ENCODE measurements at places on chromosomes 13 and 19. TPM values are rescaled to one million over a fixed set of nuclear protein-coding genes. Genes with fewer than 3 reads are reported as not detected.

- H3K36me3 ChIP-seq = no peaks in the 10 kb centered on the region
- DNase-seq = no peak
- H3K4me3 ChIP-seq = no peak overlapping the region
- no peak overlapping the region for H3K27ac ChIP-seq
Observed at GRCh38 chr13:40624986-40625385, 41.5 kb downstream of the FOXO1 start.

Gene CAMSAP3
- polyA plus RNA-seq = not detected

GRCh38 chr13:34594507-34594906 is 347.6 kb upstream of the NBEA start:
- DNase-seq = no peak
- H3K27me3 ChIP-seq = no peaks in the 10 kb centered on the region
- no peak overlapping the region for H3K27ac ChIP-seq
- H3K4me3 ChIP-seq = no peak overlapping the region
- H3K36me3 ChIP-seq = no peaks in the 10 kb centered on the region

- DNase-seq = no peak
- H3K27me3 ChIP-seq = peaks cover 14% of the 10 kb centered on the region
- H3K27ac ChIP-seq = no peak overlapping the region
- H3K4me3 ChIP-seq = no peak overlapping the region
- H3K36me3 ChIP-seq = no peaks in the 10 kb centered on the region
Observed at GRCh38 chr19:33527125-33527524, 5.5 kb upstream of the PEPD start.

Gene KLK3
- not detected for polyA plus RNA-seq

Gene ACP7
- not detected for polyA plus RNA-seq

DNA sequence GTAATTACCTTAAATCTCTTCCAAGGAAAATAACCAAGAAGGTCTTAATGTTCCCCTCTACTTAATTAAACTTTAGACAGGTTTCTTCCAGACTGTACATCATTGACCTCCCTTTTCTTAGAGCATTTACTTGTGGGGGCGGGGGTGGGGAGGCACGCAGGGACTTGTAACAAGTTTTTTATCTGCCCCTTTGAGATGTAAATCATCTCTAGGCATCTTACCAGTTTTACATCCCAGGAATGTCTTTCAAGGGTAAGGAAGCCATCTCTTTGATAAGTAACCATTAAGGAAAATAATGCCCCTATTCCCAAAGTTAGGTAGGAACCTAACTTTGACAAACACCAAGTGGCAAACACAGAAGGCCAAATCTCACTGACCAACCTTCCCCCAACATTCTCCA is 528.6 kb downstream of the SUCLA2 start:
- no peaks in the 10 kb centered on the region for H3K36me3 ChIP-seq
- no peak overlapping the region for H3K4me3 ChIP-seq
- no peak overlapping the region for H3K27ac ChIP-seq
- no peaks in the 10 kb centered on the region for H3K27me3 ChIP-seq
- no peak for DNase-seq
- no peaks in the 10 kb centered on the region for H3K4me1 ChIP-seq

DNA sequence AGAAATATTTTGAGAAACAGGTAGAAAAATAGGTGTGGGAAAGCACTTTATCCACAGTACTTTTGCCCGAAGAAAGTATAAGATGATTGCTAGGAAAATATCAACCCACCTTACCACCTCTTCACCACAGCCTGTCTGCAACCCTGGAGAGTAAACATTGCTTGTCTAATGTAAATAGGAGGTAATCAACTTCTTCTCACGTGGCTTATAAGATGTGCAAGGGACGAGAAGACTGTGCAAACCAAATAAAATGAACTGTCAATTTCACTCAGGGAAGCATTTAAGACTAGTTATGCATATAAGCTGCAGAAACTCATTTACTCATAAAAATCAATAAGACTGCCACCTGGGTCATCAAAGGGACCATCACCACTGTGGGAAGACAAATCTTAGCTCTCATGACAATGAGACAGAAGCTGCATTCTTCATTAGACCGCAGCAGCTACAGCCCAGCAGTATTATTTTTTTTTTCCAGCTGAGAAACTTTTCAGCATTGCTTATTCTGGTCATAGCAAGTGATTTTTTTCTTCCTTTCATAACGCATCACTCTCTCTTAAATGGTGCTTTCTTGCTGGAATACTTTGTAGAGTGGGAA is 807.7 kb upstream of the GPC6 start:
- no peaks in the 10 kb centered on the region for H3K36me3 ChIP-seq
- H3K27me3 ChIP-seq = no peaks in the 10 kb centered on the region
- no peak overlapping the region for H3K4me3 ChIP-seq
- no peak for DNase-seq

- H3K36me3 ChIP-seq = no peaks in the 10 kb centered on the region
- no peak overlapping the region for H3K4me3 ChIP-seq
Observed at GRCh38 chr19:55528030-55528803, 8.7 kb downstream of the SBK2 start.

DNA sequence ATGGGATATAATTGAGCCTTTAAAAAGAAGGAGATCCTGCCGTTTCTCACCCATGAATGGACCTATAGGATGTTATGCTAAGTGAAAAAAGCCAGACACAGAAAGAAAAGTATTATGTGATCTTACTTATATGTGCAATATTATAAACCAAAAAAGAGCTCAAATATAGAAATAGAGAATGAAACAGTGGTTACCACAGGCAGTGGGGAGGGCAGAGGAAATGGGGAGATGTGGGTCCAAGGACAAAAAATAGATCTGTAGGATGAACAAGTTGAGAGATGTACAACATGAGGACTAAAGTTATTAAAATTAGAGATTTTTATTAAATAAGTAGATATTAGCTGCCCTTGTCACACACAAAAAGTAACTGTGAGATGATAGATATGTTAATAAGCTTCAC is 29.1 kb downstream of the TDRD3 start:
- no peak overlapping the region for H3K27ac ChIP-seq
- H3K4me3 ChIP-seq = no peak overlapping the region

DNA sequence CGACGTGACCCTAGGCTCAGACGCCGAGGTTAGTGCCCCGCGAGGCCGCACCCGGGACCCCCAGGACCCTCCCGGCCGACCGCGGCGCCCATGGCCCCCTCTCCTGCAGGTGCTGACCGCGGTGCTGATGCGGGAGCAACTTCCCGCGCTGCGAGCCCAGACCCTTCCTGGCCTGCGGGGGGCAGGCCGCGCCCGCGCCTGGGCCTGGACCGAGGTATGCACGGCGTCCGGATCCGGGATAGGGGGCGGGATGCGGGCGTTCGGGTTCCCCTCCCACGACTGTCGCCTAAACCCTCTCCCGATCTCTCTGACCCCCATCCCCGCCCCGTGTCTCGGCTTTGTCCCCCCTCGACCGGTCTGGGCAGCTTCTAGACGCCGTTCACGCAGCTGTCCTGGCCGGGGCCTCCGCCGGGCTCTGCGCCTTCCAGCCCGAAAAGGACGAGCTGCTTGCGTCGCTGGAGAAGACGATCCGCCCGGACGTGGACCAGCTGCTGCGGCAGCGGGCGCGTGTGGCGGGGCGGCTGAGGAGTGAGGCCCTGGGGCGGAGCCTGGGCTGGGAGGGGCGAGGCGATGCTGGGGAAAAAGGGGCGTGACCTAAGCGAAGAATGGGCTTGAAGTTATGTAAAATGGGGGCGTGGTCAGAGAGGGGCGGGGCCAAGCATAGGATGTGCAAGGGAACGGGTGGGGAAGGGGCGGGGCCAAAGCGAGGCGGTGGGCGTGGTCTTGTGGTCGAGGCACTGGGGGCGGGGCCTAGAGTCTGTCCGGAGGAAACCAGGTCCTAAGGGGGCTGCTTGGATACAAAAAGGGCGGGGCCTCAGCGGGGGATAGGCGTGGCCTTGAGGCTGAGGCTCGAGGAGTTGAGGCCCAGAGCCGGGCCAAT is 16.0 kb upstream of the COLGALT1 start:
- DNase-seq = peak; percentile 92
- no peaks in the 10 kb centered on the region for H3K36me3 ChIP-seq
- peak overlapping the region; percentile 38 for H3K27ac ChIP-seq
- peaks cover 5% of the 10 kb centered on the region for H3K4me1 ChIP-seq
- H3K27me3 ChIP-seq = peaks cover 2% of the 10 kb centered on the region

Gene IGSF23
- 0.26 TPM for polyA plus RNA-seq

Gene WDR62
- 7.0 TPM for polyA plus RNA-seq

- DNase-seq = no peak
- no peaks in the 10 kb centered on the region for H3K4me1 ChIP-seq
- no peaks in the 10 kb centered on the region for H3K36me3 ChIP-seq
- no peaks in the 10 kb centered on the region for H3K27me3 ChIP-seq
Observed at GRCh38 chr13:79429309-79429708, 23.3 kb upstream of the RBM26 start.

- no peak overlapping the region for H3K27ac ChIP-seq
- DNase-seq = no peak
- no peaks in the 10 kb centered on the region for H3K4me1 ChIP-seq
- H3K36me3 ChIP-seq = no peaks in the 10 kb centered on the region
- no peaks in the 10 kb centered on the region for H3K27me3 ChIP-seq
- H3K4me3 ChIP-seq = no peak overlapping the region
Observed at GRCh38 chr13:44697058-44697457, 120.9 kb upstream of the TSC22D1 start.

Gene CNFN
- polyA plus RNA-seq = 1.0 TPM

DNA sequence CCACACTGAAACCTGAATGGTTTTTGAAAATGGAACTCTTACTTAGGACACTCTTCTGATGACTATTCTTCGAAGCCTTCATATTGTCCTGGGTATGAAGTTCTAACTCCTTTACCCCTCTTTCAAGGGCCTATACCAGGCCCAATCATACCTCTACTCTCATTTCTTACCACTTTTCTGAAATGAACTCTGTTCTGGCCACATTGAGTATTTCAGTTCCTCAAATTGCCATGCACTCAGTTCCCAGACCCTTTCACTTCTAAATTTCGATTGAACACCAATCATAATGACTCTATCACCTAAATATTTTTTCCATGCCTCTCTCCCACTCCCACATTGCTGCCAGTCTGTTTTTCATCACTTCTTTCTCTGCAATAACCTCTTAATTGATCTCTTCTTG is 53.7 kb downstream of the LACC1 start:
- H3K4me3 ChIP-seq = no peak overlapping the region
- H3K27ac ChIP-seq = no peak overlapping the region
- DNase-seq = no peak
- no peaks in the 10 kb centered on the region for H3K36me3 ChIP-seq

GRCh38 chr13:103328899-103329298 is 262.7 kb upstream of the SLC10A2 start:
- H3K27me3 ChIP-seq = no peaks in the 10 kb centered on the region
- H3K27ac ChIP-seq = no peak overlapping the region
- H3K4me3 ChIP-seq = no peak overlapping the region

Gene PROSER1
- 13.2 TPM for polyA plus RNA-seq

DNA sequence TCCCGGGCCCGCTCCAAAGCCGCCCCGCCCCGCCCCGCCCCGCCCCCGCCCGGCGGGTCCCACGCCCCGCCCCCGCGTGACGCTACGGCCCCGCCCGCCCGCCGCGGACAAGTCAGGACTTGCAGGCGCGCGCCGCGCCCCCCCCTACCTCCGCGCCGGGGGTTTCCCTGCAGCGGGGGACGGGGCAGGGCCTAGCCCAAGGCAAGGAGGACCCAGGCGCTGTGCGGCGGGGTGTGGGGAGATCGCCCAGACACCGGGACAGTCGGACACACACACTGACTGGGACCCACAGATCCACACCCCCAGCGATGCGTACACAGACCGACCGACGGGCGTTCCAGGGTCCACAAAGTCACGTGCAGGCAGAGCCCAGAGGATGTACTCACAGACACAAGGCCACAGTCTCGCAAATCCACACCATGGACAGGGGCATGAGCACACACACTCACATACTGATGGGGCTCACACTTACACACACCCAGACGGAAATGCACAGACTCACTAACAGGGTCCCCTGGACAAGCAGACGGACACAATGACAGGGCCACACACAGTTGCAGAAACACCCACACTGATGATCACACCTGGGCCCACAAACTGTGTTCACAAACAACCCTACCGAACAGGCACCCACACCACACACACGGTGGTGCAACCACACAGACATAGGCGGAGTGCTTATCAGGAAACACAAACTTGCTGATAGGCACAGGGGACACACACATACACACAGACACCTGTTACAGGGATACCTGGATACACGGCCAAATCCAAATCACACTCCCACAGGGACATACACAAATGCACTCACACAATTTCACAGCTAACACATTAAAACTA is 436 bp upstream of the BBC3 start:
- peak overlapping the region; percentile 96 for H3K27ac ChIP-seq
- peaks cover 24% of the 10 kb centered on the region for H3K4me1 ChIP-seq
- H3K27me3 ChIP-seq = no peaks in the 10 kb centered on the region
- H3K36me3 ChIP-seq = no peaks in the 10 kb centered on the region
- peak overlapping the region; percentile 96 for H3K4me3 ChIP-seq

Gene TBXA2R
- 2.3 TPM for polyA plus RNA-seq

DNA sequence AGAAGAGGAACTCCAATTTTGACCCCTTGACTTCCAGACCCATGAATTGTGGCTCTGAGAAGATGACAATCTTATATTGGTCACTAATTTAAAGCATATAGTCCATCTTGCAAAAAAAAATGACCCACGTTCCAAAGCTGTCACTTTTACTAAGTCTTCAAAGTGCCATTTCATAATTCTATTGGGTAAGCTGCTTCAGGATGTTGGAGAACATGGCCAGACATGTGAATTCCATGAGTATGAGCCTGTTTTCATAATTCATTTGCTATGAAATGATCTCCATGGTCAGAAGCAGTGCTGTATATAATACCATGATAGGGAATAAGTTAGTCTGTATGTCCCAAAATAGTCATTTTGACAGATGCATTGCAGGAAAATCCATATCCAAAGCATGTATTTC is 1787.3 kb downstream of the SLITRK5 start:
- DNase-seq = no peak
- H3K4me1 ChIP-seq = no peaks in the 10 kb centered on the region
- H3K36me3 ChIP-seq = no peaks in the 10 kb centered on the region
- no peaks in the 10 kb centered on the region for H3K27me3 ChIP-seq
- no peak overlapping the region for H3K4me3 ChIP-seq
- H3K27ac ChIP-seq = no peak overlapping the region

DNA sequence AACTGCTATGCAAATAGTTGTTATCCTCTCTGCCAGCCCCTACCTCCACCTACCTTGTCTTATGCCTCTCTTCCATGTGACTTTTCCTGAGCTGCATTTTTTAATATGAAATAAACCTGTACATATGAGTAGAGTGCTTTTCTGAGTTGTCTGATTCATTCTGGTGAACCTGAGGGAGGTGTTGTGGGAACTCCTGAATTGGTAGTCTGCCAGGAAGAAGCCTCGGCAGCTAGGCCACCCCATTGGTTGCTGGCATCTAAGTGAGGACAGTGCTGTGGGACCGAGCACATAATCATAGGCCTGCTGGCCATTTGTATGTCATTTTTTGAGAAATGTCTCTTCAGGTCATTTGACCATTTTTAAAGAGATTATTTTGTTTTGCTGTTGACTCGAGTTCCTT is 1146.8 kb downstream of the UQCRFS1 start:
- H3K27ac ChIP-seq = no peak overlapping the region
- H3K4me3 ChIP-seq = no peak overlapping the region
- no peaks in the 10 kb centered on the region for H3K27me3 ChIP-seq

Gene ITGBL1
- 24.2 TPM for polyA plus RNA-seq

DNA sequence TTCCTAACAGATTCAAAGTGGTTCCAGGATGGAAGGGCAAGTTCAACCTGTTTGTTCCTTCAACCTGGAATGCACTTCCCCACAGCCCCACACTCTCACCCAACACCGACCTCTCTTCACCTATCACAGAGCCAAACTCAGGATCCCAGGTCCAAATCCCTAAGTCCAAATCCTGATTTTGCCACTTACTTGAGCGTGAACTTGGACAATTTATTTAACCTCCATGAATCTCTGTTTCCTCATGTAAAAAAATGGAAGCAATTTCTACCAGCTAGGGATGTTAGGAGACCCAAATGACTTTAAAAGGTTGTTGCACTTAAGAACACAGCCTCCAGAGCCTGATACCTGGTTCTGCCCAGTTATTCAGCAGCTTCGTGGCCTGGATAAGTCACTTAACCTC is 5.4 kb upstream of the IGSF23 start:
- H3K4me3 ChIP-seq = no peak overlapping the region
- no peaks in the 10 kb centered on the region for H3K27me3 ChIP-seq
- DNase-seq = no peak
- H3K36me3 ChIP-seq = no peaks in the 10 kb centered on the region
- H3K27ac ChIP-seq = no peak overlapping the region
